ENCODE measurements at places on chromosomes 5 and 9. TPM values are rescaled to one million over a fixed set of nuclear protein-coding genes. Genes with fewer than 3 reads are reported as not detected.

DNA sequence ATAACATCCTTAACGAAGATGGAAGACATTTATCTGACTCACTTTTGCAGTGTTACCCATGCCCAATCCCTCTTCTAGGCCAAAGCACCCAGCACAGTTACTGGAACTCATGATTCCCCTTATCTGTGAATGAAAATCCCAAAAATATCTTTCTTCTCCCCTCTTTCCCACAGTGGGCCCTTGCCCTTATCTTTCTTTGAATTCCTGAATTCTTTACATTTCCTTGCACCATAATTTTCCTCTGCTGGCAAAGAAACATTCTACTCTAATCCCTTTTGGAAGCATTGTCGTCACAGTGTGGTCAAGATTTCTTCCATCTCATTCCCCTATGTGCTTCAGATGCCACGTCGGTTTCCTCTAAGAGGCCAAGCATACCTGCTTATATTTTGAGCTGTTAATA lies 135.9 kb upstream of the LIFR start:
- DNase-seq: peak; percentile 16

- no peak for DNase-seq
Measured at GRCh38 chr5:113435575-113435974, 786 bp upstream of the TSSK1B start.

DNA sequence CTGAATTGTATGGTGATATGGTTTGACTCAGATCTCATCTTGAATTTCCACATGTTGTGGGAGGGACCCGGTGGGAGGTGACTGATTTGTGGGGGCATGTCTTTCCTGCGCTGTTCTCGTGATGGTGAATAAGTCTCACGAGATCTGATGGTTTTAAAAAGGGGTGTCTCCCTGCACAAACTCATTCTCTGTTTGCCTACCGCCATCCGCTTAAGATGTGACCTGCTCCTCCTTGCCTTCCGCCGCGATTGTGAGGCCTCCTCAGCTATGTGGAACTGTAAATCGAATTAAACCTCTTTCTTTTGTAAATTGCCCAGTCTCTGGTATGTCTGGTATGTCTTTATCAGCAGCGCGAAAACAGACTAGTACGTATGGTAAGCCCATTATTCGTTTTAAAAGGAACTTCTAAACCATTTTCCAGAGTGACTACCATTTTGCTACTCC lies 48.7 kb downstream of the SLC36A1 start:
- peak; percentile 8 for DNase-seq

- DNase-seq: peak; percentile 85
Measured at GRCh38 chr5:177317959-177318377, 6.3 kb upstream of the MXD3 start.

GRCh38 chr5:2996248-2996647 lies 244.8 kb upstream of the IRX2 start:
- peak; percentile 64 for DNase-seq

The ANKRD33B gene
- polyA plus RNA-seq: 7.7 TPM

The FOXD4L3 gene
- polyA plus RNA-seq: not detected

The PCDHGA11 gene
- polyA plus RNA-seq: 4.7 TPM
